ENCODE measurements at places on chromosomes 3 and 15. TPM values are rescaled to one million over a fixed set of nuclear protein-coding genes. Genes with fewer than 3 reads are reported as not detected.

BCHE gene
- not detected for total RNA-seq

THAP10 gene
- 5.9 TPM for total RNA-seq

ACVR2B gene
- total RNA-seq = 1.8 TPM

EXD1 gene
- not detected for total RNA-seq

SERINC4 gene
- total RNA-seq = not detected

ATP13A5 gene
- not detected for total RNA-seq

LMOD3 gene
- total RNA-seq = not detected

- DNase-seq = no peak
Measured at GRCh38 chr15:75213212-75213767, 11.6 kb downstream of the C15orf39 start.

- DNase-seq = no peak
Measured at GRCh38 chr3:184134746-184135148, 411 bp upstream of the EIF2B5 start.

GRCh38 chr3:40940651-40941050 lies 258.7 kb upstream of the CTNNB1 start:
- DNase-seq = no peak

DNA sequence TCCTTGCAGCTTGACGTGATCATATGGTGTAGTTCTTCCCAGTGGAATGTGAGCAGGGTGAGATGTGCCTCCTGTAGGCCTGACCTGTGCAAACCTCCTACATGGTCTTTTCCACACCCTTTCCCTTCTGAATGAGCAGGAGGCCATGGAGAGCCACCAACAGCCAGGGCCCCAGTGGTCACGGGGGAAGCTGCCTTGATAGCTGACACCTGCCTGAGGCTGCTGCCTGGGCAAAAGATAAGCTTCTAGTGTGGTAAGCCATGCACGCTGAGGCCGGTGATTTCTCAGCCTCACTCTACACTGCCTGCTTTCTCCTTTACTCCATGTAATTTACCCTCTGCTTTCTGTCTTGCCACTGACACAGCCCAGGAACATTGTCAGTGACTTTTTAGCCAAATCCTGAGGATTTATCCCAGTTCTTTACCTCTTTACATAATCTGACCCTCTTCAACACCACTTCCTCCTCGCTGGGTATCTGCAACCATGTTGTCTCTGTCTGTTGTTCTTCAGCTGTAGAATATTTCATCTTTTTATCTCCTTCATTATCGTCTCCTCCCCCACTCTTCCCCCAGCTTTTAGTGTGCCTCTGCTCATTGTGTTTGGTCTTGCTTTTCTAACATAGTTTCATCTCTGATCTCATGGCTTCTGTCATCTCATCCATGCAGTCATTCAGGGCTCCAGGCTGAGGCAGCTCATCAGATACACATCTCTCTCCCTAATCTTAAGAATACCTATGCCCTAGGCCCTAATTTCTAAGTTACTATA lies 11.2 kb upstream of the KBTBD12 start:
- no peak for DNase-seq

DNA sequence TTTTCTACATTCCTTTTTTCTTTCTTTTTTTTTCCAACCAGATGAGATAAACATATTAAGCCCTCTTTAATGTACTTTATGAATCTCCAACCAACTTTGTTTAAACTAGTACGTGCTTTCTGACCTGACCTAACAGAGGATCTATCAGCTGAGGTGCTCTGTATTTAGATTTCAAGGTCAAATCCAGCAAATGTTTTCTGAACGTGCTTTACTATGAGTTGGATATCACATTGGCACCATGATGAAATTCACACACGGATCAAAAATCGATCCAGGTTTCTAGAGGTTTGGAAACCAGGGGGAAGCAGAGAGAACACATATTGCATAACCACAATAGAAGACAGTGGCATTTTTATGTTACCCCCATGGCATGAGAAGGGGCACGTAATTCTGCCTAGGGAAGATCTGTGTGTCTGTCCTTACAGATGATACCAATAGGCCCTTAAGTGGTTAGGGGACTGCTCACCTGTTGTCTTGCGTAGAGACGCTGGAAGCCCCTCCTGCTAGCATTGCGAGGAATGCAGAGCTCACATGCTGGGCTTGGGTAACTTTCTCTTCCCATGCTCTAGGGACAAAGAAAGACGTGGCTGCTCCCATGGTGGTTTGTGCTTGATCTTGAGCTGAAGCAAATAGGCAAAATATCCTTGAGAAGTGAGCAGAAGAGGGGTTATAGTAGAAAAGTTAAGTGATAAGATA lies 59.3 kb upstream of the ABHD10 start:
- no peak for DNase-seq

DNA sequence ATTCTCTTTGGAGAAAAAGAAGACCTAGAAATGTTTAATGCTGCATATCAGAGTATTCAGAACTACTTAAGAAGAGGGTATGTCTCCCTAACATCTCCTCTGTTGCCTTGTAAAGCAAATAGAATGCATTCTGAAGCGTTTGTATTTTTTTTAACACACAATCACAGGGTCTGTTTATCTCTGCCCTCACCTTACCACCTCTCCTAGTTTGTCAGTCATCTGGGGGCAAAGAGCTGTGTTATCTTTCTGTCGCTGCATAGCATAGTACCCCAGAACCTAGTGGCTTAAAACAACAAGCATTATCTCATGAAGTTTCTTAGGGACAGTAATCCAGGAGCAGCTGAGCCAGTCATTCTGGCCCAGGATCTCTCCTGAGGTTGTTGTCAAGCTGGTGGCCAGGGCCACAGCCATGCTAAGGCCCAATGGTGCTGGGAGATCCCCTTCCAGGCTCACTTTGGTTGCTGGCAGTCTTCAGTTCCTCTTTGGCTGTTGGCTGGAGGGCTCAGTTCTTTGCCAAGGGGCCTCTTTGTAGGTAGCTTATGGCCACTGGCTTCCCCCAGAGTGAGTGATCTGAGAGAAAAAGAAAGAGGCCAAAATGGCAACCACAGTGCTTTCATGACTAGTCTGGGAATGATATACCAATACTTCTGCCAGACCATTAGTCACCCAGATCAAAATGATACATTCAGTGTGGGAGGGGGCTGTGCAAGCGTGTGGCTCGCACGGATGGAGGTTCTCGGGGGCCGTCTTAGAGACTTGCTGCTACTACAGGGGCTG lies 17.8 kb downstream of the EDEM1 start:
- DNase-seq = no peak

- no peak for DNase-seq
Measured at GRCh38 chr3:170508839-170509238, 77.0 kb downstream of the SLC7A14 start.

GRCh38 chr3:186750316-186750715 lies 33.1 kb upstream of the EIF4A2 start:
- no peak for DNase-seq

GRCh38 chr3:14915636-14916222 lies 31.7 kb upstream of the NR2C2 start:
- no peak for DNase-seq

DNA sequence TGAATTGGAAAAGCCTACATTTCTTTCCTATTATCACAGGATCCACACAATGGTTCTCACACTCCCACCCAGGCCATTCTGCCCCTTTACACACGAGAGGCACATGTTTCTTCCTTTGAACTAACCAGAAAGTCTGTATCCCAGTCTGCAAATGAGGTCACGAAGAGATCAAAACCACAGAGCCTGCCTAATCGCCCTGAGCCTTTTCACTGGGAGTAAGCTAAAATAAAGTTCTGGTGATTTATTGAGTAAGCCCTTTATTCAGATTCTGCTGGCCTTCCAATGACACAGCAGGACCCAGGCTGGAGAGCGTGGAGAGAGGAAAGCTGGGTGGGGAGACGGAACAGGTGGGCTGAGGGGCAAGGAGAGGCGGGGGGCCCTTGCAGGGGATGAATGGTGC lies 78.7 kb downstream of the ATP1B3 start:
- DNase-seq = no peak

DNA sequence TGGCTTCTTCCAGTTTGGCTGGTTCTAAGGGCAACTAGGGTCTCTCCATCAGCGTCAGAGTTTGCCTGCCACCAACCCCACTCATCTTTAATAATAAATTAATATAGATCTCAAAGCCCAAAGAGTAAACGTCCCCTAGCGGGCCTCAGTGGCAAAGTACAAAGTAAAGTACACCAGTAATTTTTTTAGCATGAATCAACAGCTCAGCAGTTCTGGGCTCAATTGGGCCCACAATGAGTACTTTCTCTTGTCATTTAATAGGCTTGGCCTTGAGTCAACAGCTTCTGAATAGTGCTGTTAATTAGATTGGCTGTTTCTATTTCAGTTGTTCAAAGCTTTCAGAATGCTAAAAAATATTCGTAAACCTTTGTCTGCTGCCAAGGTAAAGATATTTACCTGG lies 89.0 kb upstream of the PFN2 start:
- no peak for DNase-seq

All from PC-3 (cell line).